ENCODE measurements at places on chromosomes 4 and X.

DNA sequence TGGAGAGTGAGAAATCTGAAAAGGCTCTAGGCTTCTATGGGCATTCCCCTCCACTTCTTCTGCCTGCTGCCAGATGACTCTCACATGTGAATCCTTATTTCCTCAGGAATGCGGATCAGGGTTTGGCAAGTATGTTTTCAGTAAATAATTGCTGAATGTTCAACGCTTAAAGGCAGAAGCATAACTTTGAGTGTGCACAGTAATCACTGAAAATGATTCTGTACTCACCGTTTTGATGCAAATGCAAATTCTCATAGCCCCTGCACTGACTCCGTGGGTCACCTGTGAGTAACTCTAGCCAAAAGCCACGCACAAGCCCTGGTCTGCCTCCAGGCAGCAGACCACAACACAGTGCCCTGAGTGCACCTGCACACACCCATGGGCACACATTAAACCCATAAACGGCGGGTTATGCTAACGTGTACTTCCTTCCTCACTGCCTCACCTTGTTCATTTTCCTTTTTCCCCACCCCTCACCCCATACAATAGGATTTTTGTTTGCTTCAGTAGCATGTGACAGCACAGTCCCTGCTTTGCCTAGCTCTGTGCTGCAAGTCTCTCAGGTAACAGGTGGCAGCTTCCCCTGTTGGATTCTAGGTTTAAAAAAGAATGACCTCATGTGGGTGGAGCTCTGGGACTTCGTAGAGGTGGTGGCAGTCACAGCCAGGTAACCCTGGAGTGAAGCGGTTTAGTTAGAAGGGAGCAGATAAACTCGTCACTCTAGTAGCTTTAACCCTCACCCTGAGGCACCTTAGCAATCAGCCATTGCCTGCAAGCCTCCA is at the start of gene ARHGEF38:
TSS of gene ARHGEF38 (plus strand) at position 656 of the 782 bp plus-strand sequence. CDS start 146 bp downstream, outside the sequence.
- no peak for DNase-seq

- DNase-seq: no peak
Measured at GRCh38 chrX:125089761-125090445, 229.8 kb upstream of the TEX13C start.

DNA sequence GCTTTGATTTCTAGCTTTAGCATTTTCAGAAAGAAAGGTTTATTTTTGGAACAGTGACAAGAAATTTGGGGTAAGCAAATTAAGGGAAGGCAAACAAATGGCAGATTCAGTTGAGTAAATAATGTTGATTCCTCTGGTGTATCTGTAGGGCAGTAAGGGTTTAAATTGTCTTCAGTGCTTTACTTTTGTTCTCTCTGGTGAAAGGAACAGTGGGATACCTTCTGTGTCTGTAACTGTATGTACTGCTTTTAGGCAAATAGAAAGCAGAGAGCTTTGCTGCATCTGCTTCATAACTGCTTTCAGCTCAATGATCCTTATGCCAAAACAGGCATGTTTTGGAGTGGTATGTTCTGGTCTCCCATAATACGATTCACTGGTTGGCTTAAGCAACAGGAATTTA is 932.1 kb upstream of the SLIT2 start:
- no peak for DNase-seq

DNA sequence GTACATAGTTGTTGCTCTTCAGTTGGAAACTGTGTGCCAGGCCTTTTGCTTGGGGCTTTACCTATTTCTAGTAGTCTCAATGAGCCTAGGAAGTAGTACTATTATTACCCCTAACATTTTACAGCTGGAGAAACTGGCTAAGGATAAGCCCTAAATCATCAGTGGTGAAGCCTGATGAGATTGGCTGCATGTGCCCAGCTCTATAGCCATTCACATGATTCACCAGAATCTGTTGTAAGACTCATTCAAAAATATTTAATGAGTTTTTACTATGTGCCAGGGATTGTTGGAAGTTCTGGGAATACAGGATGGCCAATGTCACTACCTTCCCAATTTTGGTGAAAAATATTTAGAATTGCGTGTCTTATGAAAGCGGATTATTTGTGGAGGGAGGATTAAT is 2.8 kb downstream of the KIT start:
- DNase-seq: no peak

DNA sequence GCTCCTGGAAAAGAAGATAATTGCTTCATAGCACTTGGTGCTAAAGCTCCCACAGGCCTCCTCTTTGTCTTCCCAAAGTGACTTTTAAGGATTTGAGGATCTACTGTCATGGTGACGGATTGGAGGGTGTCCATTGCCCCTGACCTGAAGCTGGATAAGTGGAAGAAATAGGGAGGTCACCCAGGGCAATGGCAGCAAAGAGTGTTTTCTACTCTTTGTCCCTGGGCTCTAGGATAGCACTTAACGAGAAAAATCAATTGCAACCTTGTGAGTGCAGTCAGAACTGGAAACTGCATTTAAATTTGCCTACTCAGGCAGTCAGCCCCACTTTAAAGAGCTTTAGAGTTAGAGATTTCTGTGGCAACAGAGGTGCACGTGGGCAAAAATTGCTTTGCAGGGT is 43.7 kb upstream of the XK start:
- DNase-seq: no peak

- no peak for DNase-seq
Measured at GRCh38 chrX:9578083-9578779, 113.4 kb downstream of the TBL1X start.

- no peak for DNase-seq
Measured at GRCh38 chr4:37745946-37746345, 59.8 kb upstream of the RELL1 start.

GRCh38 chr4:6855692-6856297 is 53.8 kb upstream of the TBC1D14 start:
- DNase-seq: peak; percentile 37

- DNase-seq: no peak
Measured at GRCh38 chr4:16727218-16727617, 171.2 kb downstream of the LDB2 start.

GRCh38 chr4:89356086-89356485 is 48.5 kb upstream of the GPRIN3 start:
- no peak for DNase-seq
